ENCODE measurements at places on chromosomes 7 and 10.
A peak's percentile ranks its signal among the peaks of the same experiment; 100 is the strongest.

GRCh38 chr7:139696552-139696951, 81.2 kb downstream of the HIPK2 start:
- no peak for DNase-seq

GRCh38 chr7:127900141-127900540, 131.1 kb downstream of the LRRC4 start:
- DNase-seq, result no peak

DNA sequence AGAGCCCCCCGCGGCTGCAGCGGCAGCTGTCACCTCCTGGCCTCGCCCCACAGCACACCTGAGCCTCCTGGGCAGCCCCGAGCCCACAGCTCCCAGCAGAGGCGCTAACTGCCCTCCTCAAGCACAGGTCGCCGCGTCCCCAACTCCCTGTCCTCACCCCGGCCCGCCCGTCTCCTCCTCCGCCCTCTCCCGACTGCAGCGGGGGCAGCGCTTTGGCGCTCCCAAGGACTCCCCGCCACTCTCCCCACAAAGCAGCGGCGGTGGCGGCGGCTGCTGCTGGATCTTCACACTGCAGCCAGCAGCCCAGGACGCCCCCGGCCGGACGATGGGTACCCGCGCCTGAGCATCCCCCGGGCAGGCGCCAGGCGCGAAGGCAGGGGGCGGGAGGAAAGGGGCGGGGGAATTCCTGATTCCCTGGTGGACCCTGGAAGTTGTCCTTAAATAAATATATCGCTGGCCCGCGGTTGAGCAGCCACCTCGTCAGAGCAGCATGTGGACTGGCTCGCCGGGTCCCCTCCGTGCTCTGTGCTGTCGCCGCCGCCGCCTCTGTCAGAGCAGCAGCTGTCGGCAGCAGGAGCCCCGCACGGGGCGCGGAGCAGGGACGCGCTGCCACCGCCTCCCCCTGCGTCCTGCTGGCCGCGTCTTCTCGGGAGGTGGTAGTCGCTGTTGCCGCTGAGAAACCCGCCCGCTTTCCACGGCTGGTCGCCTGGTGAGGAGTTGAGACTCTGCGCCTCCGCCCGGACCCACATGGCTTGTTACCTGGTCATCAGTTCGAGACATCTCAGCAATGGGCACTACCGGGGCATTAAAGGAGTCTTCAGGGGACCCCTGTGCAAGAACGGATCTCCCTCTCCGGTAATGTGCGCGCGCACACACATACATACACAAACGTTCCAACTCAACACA, at the start of gene ZNF804B:
Gene ZNF804B, plus strand, starts transcription at position 471 of the 906 bp plus-strand sequence. Its CDS starts 277 bp downstream, at position 748.
- no peak for DNase-seq

DNA sequence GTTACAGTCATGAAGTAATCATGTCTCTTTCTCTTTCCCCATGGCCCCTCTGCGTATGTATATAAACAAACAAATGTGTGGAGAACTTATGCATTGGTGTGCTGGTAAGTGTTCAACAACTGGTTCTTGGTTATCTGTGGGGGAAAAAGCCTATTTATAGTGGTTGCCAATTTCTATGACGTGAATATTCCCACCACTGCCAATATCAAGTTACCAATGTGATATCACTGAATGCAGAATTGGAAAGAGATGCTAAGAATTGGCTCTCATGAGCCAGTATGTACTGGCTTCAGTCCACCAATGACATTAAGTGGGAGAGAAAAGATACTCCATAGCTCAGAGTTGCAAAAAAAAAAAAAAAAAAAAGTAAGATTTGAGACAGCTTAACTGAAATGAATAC, 399.7 kb downstream of the REEP3 start:
- DNase-seq, result no peak

- DNase-seq, result no peak
These were observed 71.3 kb downstream of the PIP4K2A start for GRCh38 chr10:22643116-22643515.

GRCh38 chr7:111853201-111853990, 291.1 kb upstream of the IMMP2L start:
- no peak for DNase-seq

GRCh38 chr10:21183025-21183424, 285.9 kb upstream of the NEBL start:
- DNase-seq, result no peak

DNA sequence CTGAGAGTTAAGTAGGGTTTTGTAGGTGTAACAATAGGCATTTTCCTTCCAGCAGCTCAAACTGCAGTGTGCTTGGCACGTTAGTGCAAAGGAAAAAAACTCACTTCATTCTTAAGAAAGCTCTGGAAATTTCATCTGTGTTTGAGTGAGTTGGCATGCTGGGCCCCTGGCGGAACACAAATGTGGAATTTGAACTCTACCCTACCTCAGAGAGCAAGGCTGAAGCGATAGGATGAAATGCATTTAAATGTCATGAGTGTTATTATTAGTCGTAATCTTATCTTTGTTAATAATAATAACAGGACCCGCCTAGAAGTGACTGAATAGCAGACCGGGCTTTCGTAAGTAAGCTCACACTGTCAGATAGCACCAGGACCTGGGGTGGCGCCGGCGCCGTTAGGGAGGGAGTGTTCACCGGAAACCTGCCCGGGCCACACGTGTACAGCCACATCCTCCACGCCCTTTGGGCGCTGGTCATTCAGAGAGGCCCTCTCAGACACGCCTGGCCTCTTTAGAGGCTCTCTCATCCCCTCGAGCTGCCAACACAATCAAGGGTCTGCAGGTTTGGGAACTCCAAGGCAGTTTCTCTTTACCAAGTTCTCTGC, 63.5 kb downstream of the GRK5 start:
- DNase-seq, result peak; percentile 39

DNA sequence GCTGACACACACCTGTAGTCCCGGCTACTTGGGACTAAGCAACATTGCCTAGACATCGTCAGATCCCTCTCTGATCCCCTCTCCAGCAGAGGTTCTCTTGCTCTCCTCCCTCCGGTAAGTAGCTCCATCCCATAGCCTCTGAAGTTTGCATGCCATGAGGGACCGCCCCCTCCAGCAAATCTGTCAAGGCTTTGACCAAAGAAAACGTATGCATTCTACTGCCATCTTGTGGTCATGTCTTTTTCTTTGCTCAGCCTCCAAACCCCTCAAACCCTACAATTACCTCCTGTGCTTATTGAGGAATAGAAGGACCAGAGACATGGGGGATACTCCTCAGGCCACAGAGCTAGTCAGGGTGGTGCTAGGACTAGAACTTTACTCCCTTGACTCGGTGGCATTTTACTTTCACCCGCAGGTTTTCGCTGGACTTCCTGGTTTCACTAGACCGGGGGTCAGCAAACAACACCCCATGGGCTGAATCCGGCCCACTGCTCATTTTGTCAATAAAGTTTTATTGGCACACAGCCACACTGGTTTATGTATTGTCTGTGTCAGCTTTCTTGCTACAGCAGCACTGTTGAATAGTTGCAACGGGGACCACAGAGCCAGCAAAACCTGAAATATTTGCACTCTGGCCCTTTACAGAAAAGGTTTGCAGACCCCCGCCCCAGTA, 202.6 kb upstream of the FOXK1 start:
- DNase-seq, result no peak

GRCh38 chr7:139231513-139232376, 708 bp downstream of the UBN2 start:
- no peak for DNase-seq

DNA sequence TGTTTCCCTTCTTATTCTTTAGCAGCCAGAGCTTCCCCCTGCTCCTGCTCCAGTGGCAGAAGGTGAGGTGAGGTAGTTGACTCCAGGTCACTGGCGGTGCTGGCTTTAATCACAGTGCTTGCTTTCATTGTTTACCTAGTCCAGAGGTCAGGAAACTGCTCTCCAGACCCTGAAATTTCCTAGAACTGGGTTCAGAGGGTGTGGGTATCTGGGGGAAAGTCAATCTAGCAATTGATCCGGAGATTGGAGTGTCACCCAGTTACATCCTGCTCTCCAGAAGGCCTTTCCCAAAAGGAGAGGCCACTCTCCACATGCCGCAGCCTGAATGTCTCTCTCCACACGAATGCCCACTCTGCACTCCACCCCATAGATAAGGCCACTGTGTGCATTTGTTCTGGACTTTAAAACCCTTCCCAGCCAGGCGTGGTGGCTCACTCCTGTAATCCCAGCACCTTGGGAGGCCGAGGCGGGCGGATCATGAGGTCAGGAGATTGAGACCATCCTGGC, 2.1 kb upstream of the MBL2 start:
- no peak for DNase-seq

DNA sequence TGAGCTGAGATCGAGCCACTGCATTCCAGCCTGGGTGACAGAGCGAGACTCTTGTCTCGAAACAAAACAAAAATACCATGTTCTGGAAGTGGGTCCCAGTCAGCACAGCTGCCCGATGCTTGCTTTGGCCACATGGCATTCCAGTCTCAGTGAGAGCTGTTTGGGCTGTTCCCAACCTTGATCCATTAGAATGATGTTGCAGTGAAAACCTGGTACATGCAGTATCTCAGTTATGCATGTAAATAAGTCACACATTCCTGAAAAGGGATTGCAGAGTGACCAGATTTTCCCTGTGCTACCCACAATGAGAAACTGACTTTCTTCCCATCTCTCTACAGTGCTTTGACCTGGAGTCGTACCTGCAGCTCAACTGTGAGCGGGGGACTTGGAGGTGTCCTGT, 15.4 kb downstream of the ZMIZ2 start:
- DNase-seq, result no peak

DNA sequence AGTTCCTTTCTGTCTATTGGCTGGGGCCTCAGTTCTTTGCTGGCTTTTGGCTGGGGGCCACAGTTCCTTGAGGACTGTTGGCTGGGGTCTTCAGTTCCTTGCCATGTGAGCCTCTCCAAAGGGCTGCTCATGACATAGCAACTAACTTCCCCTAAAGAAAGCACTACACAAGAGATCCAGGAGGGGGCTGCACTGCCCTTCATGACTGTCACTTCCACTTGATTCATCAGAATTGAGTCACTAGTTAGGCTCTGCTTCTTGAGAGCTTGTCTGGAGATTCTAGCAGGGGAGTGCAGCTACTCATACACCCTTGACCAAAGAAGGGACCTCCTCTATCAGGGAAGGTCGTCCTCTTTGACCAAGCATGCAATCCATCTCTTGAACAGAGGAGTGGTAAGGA, 38.0 kb upstream of the MKX start:
- DNase-seq, result no peak

DNA sequence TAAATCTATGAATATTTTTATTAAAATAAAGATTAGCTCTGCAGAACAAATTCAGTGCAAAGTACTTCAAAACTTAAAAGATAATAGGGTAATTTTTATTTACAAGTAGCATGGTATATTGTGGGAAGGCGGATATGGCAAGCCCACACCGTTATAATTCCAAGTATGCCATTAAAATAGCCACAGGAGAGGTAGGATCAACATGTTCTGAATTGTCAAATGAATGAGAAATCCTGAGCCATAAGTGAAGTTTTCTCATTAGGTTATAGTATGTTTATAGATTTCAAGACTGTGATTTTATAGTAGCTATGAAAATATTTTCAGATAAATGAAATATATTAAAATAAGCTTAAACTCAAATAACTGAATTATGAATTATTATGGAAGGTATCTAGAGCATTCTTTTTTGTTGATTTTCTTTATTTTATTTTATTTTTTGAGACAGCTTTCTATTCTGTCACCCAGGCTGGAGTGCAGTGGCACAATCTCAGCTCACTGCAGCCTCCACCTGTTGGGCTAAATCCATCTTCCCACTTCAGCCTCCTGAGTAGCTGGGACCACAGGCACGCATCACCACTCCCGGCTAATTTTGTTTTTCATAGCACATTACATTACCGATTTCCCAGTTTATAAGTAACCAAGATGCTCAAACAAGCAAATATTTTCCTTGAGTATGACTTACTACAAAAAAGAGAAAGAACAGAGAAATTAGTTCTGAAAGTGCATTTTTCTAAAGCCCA, 956.6 kb downstream of the GATA3 start:
- DNase-seq, result no peak

DNA sequence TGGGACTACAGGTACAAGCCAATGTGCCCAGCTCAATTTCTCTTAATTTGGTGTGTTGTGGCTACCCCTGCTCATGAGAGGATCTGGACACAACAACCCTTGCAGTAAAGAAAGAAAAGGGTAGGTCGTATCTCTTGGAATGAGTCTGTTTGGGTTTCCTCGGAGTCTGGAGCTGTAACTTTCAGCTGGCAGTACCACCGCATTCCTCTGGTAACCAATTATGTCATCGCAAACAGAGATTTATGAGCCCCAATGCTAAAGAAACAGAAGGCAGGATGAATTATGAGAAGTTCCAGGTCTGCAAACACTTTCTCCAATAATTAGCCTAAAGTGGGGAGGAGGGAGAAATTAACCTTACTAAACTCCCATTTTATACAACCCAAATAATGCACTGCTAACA, 186.6 kb upstream of the NRP1 start:
- no peak for DNase-seq

- DNase-seq, result peak; percentile 29
These were observed 42.8 kb downstream of the GRB10 start for GRCh38 chr7:50739744-50740435.

DNA sequence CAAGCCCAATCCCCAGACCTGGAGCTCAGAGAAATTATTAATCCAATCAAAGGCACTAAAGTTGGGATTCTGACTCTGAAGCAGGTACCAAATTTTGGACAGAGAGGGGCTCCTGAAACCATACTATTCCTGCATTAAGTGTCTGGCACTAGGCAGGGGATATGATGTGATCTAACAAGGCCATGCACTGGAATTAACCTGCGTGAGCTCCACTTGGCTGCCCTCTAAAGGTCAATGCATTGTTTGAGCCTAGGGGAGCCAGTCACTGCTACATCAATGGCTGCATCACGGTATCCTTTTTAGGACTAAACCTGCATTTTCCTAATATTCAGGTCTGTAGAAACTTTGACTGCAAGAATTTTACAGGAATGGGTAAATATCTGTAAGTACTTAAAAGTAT, 42.1 kb downstream of the ST8SIA6 start:
- DNase-seq, result no peak

DNA sequence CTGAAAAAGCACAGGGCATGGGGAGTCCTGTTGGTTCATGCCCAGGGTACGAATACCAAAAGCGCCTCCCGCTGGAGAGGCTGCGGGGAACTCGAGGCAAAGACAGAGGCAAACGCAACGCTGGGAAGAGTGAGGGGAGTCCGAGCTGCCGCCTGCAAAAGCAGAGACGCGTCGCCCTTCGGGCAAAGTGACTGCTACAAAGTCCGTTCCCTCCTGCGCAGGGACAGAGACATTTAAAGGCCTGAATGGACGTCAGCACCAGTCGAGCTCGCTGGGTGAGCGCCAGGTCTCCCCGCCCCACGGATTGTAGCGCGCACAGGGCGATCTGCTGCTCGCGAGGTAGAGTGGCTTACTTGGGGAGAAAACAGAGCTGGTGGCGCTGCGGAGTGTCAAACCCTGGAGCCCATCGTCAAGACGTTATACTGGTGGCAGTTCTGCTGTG, 732.8 kb downstream of the ZWINT start:
- no peak for DNase-seq

DNA sequence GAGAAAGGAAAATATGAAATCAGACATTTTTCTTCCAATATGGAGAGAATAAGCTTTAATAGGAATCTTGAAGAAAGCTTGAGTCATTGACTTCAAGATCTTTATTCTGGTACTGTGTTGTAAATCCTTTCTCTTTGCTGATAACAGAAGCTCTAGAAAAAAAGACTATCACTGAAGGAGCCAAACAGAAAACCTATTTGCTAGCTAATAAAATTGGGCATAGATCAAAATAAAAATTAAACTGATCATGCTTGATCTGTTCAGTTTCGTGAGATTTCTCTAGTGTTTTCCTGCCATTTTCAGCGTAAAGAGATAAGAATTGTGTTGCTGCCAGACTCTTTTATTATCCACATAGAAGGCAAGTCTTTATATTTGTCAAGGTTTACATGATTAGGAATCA, 1.5 kb upstream of the GHITM start:
- DNase-seq, result no peak

All from activated CD4-positive, CD25-positive, alpha-beta regulatory T cell (primary cell).